ENCODE measurements at places on chromosomes 1 and 21.

- DNase-seq, result no peak
Observed at GRCh38 chr1:205060746-205061145, 17.7 kb downstream of the CNTN2 start.

- DNase-seq, result no peak
Observed at GRCh38 chr1:200150721-200151120, 123.2 kb downstream of the NR5A2 start.

DNA sequence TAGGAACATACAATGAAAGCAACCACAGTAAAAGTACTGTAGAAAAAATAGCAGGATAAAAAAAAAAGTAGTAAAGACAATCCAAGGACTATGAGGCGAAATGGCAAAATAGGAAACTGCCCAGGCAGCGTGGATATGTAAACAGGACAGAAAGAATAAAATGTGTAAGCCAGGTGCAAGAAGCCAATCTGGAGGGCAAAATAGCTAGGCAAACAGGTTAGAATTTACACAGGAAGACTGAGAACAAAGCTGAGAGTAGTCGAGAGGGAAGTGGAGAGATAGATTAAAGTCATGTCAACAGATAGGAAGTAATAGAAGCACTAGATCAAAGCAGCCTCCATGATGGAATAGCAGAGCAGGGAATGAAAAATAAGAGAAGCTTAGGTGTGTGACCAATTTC, 124.2 kb upstream of the B3GALT2 start:
- no peak for DNase-seq

DNA sequence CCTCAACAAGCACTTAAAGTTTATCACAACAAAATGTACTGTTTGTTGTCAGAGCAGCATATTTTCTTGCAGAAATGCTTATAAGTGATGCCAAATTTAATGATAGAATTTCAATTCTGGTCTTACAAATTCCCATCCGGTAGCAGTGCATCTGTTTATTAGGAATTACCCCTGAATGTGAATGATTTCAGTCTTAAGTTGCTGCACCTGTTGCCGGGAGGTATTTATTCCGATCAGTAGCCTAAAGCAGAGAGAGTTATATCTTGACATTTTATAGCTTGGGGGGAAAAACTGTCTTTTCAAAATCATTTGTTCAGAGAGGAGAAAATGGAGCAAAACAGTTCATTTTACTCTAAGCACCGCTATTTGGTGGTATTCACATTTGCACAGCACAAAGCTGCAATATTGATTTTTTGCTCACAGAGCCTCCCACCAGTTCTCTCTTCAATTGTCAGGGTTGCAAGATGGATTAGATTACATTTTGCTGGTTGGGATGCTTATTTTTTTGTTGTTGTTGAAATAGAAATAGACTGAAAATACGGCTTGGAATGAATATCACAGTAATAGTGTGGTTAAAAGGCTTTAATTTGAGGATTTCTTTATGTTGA, 98.6 kb downstream of the ADGRL2 start:
- DNase-seq, result no peak

GRCh38 chr1:90322186-90322585, 327.3 kb downstream of the ZNF326 start:
- no peak for DNase-seq

- DNase-seq, result no peak
Observed at GRCh38 chr1:172536256-172536655, 3.3 kb downstream of the SUCO start.

GRCh38 chr1:162930976-162931560, 70.1 kb upstream of the CCDC190 start:
- no peak for DNase-seq

DNA sequence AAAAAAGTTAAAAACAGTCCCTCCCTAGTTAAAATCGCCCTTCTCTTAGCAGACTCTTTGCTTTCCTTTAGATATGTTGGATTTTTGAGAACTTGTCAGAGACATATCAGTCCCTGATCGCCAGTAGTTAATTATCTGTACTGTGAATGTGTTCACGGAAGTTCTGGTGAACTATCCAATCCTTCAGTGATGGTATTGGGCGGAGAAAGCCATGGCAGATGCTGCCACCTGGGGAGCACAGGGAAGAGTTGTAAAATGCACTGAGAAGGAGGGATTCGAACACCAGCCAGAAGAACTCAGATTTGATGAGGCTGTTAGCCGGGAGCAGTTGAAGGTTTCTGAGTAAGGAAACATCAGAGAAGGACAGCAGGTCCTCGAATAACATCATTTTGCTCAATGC, 17.5 kb upstream of the KIF14 start:
- DNase-seq, result no peak

DNA sequence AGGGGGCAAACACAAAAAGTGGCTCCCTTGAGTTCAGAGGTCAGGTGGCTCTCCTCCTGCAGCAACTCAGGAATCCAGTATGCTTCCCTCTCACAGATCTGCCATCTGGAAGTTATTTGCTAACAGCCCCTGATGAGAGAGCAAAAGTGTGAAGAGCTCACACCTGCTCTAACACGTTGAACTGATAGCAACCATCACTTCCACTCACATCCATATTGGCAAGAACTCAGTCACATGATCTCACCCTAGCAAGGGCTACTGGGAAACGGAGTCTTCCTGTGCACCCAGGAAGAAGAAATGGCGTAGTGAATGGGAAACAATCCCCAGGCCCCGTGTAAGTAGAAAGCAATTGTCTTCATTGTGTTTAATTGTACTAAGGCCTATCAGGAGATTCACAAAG, 20.7 kb upstream of the SLC45A1 start:
- no peak for DNase-seq

GRCh38 chr1:36432616-36433015, 17.6 kb downstream of the OSCP1 start:
- DNase-seq, result no peak

GRCh38 chr1:108643492-108644335, 17.2 kb downstream of the HENMT1 start:
- peak; percentile 20 for DNase-seq

DNA sequence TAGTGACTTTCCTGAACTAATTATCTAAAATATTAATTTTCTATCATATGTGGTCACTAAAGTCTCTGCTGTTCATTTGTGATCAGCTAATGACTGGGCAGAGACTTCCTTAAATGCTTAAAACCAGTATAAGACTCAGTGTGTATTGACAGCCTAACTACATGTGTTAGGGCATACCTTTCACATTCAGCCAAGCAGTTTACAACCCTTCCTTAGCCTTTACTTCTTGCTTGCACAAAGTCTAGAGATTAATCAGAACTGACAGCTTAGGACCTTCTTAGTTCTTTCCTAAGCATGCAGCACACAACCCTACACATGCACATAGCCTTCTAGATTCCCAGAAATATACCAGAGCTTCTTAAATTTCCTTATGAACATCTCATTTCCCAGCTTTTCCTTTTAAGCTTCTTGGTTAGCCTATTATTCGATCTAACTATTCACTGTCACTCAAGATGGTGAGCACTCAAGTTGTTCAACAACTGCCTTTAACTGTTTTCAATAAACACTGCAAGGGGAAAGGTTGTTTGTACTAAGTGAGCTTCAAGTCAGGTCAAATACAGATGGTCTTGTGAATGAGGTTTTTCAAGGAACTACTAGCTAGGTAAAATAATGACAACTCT, 13.4 kb downstream of the EYA3 start:
- DNase-seq, result no peak

GRCh38 chr1:34362949-34363348, 186.2 kb downstream of the C1orf94 start:
- no peak for DNase-seq

- no peak for DNase-seq
Observed at GRCh38 chr1:213989002-213989855, 1.5 kb downstream of the PROX1 start.

DNA sequence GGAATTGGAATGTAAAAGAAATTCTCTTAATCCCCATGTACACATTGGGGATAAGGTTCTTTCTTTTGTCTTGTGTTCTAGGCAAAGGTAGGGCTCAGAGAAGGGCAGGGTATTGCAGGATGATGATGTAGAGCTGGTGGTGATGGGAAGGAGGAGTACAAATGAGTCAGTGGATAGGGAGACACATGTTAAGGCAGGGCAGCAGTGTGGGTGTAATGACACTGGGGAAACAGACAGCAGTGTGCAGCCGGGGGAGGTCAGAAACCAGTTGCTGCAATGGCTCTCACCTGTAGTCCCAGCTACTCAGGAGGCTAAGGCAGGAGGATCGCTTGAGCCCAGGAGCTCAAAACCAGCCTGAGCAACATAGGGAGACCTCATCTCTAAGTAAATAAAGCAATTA, 5.1 kb downstream of the NLRP3 start:
- DNase-seq, result no peak
